ENCODE measurements at places on chromosomes 3 and 15.

- no peak for DNase-seq
These were observed 28.0 kb upstream of the GLCE start for GRCh38 chr15:69132430-69132829.

DNA sequence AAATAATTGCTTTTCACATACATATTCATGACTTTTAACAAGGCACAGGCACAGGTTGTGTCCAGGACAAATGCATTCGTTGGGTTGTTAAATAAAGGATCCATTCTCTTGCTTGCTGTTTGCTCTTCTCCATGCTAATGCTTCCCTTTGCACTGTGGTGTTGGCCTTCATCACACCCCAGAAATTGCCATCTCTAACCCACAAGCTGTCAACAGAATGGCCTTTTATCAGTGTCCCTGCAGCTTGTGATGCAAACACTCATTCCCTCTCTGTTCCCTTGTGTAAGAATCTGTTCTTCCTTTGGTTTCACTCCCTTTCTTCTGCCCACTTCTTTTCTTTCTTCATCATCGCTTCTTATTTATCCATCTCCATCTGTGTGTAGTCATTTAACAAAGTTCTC is 72.2 kb downstream of the SLC7A14 start:
- DNase-seq, result no peak

DNA sequence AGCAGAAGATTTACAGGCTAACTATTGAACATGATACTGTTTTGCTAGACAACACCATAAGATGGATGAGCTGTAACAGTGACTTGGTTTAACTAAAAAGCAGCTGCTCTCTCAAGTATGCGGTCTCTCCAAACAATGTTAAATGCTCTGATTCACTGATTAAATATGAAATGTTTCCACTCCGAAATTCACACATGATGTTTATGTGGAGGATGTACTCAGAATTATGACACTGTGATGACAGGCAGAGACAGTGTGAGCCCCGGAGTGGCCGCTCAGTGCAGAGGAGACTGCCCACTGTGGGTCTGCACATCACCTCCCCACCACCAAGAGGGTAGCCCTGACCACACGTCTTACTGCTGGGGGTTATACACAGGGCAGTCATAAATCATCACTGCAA is 83.9 kb upstream of the MEX3B start:
- no peak for DNase-seq

- DNase-seq, result peak; percentile 23
These were observed 1.9 kb upstream of the VWA5B2 start for GRCh38 chr3:184227481-184227935.

DNA sequence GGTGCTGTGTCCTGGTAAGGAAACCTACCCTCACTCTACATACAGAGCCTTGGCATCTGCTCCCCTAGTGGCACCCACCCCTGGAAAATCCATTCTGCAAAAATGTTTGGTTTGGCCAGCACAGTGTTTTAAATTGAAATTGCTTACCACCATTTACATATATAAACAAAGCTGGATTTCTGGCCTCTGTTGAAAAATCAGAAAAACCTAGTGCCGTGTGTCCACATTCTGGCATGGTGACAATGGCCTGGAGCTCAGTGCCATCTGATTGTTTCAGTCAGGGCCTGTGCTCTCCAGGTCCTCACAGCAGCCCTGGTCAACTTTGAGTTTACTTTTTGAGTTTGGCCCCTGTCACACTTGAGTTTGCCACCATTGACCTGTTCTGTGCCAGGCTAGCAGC is 2.9 kb upstream of the IL17RC start:
- DNase-seq, result no peak

DNA sequence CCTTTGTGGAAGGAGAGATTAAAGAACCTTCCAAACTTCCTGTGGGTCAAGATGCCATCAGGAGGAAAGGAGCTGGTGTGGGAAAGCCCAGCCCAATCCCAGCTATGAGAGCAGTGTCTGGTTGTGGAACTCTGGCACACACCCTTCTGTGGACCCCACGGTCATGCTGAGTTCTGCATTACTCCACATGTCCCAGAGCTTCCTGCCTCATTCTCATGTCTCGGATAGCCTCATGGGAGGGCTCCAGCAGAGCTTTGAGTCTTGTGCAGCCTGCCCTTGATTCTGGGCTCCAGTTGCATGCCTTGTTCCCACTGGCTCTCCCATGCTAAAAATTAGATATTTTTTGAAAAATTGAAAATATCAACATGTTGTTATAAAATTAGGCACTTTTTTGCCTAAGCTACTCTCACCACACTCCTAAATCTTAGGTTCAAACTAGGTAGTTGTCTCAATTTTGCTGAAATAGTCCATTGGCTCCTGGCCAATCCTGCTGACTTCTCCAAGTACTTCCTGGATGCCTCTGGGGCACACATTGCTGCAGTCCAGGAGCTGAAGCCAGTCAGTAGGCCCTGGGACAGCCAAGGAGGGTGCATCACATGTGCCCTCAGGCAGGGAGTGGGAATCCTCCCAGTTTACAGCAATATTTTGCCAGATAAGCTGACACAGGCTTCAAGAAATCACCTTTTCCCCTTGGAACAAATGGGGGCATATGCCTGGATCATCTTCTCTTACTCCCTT is 144.3 kb downstream of the EEFSEC start:
- DNase-seq, result no peak

- no peak for DNase-seq
These were observed 295.1 kb upstream of the PROK2 start for GRCh38 chr3:72080095-72080494.

DNA sequence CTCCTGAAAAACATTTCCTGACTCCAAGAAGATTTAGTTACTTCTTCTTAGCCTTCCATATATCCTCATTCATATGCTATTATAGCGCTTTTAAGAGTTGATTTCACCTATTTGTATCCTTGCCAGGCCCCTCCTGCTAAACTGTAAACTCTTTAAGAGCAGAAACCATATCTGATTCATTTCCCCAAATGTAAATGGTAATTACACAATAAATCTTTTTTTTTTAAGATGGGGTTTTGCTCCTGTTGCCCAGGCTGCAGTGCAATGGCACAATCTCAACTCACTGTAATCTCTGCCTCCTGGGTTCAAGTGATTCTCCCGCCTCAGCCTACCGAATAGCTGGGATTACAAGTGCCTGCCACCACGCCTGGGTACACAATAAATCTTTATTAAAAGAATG is 4.5 kb downstream of the DLEC1 start:
- no peak for DNase-seq

Measured in stimulated activated CD8-positive, alpha-beta memory T cell treated with anti-CD3 and anti-CD28 coated beads, Interleukin-7, amount 100 ng/mL, for 1 hour (primary cell).